ENCODE measurements at places on chromosomes 4 and X.

DNA sequence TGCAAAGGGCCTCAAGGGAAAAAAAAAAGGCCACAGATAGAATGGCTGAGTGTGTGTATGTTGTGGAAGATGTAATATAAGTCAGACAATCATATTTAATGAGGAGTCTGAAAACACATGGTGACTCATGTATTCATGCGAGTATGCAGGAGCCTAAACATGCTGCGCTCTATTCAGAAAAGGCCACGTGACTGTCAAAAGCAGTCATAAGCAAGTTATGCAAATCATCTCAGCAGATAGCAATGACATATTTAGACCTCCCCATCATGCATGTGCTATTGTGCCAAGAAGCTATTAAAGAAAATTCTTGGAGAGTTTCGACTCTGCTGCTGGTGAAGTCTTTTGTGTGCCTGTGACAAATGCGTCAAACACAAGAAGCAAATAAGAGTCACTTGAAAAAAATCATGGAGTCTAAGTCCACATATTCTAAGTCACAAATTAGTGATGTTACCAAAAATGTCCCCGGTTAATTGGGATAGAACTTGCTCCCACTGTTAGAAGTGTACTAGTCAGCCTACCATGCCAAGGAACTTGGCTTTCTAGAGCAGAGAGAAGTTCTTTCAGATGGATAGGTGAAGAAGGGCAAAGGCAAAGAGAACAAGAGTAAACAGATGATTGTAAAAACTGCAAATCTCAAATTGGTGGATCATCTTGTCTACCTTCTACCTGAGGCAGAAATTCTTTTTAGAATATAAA is 5.0 kb downstream of the LNX1 start:
- DNase-seq = no peak

DNA sequence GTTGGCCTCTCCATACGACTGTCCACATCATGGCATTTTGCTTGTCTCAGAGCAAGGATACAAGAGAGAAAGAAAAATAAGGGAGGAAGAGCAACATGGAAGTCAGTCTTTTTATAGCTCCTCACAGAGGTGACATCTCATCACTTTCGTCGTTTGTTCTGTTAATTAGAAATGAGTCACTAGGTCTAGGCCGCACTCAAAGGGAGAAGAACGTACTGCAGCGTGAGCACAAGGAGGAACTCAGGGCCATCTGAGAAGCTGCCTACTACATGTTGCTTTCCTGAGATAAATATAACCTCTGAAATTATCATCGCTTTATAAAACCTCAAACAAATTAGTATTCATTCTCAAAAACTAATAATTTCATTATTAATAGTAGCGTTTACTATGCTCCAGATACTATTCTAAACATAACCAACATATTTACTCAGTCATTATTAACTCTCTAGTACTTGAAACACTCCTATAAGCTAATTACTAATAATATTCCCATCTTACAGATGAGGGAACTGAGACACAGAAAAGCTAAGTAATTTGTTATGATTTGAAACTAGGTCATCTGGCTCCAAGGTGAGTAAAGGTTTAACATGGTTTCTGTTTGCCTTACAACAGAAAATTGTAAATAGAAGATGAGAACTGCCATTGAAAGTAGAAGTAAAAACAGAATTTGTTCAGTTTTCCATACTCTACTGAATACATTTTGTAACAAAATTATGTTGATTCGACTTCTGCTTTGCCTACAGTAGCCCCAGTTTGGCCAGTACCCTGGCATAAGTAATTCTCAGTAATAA is 213.2 kb upstream of the UGT8 start:
- no peak for DNase-seq

DNA sequence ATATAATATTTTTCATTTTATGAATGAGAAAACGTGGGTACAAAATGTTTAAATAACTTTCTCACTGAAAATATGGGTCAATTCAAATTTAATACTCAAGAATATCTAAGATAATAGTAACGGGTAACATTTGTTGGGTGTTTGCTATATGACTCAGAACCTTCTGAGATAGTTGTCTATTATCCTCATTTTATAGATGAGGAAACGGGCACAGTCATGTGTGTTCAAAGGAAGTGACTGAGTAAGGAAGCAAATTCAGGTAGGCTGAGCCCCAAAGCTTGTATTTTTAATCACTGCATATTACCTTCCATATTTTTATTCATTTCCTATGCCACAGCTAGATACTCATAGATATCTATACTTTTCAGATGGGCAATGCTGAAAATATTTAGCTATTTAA is 12.2 kb upstream of the CAMK2D start:
- DNase-seq = no peak

GRCh38 chr4:66034671-66035070 is 364.4 kb upstream of the EPHA5 start:
- no peak for DNase-seq

DNA sequence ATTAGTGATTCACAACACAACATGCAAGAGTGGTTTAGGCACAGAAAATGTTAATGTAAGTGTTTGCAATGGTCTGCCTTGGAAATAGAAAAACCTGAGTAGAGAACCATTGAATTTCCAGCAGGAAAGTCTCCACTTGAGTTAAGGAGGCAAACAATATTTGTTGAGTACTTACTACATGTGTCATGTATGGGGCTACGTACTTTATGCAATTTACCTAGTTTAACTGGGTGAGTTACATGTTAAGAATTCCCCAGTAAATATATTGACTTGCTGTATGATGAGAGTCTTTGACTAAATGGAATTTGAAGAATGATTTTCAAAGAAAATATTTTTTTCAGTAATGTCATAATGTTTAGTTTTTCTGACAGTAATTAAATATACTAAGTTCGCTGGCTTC is 7.8 kb upstream of the NPNT start:
- DNase-seq = no peak

GRCh38 chrX:111490688-111491087 is 20.8 kb upstream of the SERTM2 start:
- DNase-seq = no peak

DNA sequence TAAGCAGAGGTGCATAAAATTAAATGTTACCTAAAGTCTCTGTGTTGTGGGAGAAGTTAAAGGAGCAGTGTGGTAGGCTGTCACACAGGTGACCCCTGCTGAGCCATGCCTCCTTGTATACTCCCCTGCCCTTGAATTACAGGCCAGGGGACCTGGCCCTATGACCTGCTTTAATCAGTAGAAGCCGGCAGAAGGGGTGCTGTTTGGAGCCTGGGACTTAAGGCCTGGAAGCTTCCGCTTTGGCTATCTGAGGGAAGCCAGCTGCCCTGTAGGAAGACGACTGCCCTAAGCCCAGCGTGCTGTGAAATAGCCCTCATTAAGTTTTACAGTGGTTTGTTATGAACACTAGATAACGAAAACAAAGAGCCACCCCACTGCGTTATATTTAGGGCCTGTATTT is 34.1 kb downstream of the SPINK2 start:
- DNase-seq = no peak

DNA sequence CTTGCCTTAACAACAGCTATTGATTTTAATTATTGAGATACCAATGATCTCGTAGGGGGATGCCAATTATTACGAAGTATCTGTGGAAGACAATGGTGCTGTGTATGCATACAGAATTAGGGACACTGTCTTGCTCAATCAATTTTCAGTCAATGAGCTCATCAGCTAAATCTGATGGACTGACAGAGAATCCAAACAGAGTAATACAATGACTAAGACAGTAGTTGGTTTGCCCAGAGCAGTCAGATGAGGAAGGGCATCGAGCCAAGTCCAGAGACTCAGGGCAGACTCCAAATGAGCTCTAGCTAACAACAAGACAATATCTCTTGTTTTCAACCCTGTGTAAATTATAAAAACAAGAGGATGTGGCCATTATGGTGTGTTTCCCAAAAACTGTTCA is 14.7 kb upstream of the GSX2 start:
- peak; percentile 79 for DNase-seq

DNA sequence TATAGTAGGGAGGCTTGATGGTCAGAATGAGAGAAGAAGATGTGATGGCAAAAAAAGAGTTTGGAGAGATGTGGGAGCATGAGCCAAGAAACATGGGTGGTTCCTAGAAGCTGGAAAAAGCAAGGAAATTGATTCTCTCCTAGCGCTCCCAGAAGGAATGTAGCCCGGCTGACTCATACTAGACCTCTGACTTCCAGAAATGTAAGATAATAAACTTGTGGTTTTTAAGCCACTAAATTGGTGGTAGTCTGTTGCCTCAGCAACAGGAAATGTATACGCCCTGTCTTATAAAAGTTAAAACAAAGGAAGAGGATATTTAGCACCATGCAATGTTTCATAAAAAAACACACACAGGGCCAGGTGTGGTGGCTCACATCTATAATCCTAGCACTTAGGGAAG is 182.7 kb upstream of the PCDH7 start:
- DNase-seq = no peak

DNA sequence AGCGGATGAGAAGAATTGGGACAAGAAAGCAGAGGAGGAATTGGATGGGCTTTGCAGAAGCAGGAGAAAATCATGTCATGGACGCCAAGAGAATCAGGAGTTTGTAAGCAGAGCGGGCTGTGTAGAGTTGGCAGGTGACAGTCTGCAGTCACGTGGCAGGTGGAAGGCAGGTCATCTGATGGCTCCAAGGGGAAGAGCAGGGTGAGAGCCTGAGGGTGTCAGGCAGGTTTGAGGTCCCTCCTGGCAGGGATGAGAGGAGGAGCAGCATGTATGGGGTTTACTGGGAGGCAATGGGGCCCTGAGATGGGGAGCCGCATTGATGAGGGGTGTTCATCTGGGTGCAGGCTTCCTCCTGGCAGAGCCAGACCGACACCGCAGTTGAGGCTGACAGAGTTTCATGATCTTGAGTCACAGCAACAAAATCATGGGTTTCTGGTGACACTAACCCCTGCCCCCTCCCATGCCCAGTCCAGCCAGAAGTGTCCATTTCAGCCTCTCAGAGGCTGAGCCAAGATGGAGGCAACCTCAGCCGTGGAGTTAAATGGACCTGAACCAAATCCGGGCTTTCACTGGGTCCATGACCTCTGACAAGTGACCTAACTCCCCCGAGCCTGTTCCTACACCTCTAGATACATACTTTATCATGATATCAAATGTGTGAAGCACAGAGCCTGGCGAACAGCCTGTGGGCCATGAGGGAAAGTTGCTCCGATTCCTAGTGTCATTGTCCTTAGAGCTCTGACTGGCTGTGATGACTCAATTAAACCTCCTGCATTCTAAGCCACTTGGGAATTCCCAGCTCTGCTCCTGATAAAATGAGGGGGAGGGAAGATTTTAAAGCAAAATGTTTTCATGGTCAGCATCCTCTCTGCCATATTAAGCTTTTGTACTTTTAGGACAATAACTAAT is 36.1 kb downstream of the EVC start:
- DNase-seq = peak; percentile 43

DNA sequence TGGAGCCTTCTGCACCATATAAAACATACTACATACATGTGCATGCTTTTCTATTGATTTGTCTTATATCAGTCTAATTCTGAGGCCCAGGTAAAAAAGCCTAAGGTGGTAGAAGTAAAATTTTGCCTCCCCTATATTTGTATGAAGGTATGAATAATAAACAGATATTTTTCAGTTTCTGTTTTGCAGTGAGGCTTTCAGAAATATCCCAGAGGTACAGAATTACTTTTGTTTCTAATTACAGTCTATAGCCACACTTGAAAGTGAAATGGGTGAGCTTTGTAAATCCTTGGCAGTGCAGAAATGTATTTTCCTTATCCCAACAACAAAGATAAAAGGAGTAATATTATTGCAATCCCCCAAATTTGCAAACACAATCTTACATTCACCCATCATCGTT is 59.5 kb downstream of the DDX60 start:
- DNase-seq = no peak

- DNase-seq = no peak
Observed at GRCh38 chr4:144718958-144719512, 73.1 kb downstream of the HHIP start.

All from right atrium auricular region (tissue), 2 donors.